Purkinje cell (primary cell): ENCODE measurements at places on chromosomes 13 and 19. TPM values are rescaled to one million over a fixed set of nuclear protein-coding genes. Genes with fewer than 3 reads are reported as not detected.

PLVAP gene
- not detected in 2 replicates for polyA plus RNA-seq

LYPD3 gene
- not detected in 2 replicates for polyA plus RNA-seq

SOX1 gene
- polyA plus RNA-seq: 1.7 and 2.4 TPM in 2 replicates

HCN2 gene
- 0.38 TPM in 1 of 2 replicates, not detected in the other for polyA plus RNA-seq

KLK3 gene
- not detected in 2 replicates for polyA plus RNA-seq

ZNF8 gene
- polyA plus RNA-seq: 0.55 and 1.3 TPM in 2 replicates

PCSK4 gene
- not detected in 2 replicates for polyA plus RNA-seq

IGFL1 gene
- not detected in 2 replicates for polyA plus RNA-seq

RNF113B gene
- polyA plus RNA-seq: 0.69 TPM in 1 of 2 replicates, not detected in the other

DPF1 gene
- 0.87 TPM in 1 of 2 replicates, not detected in the other for polyA plus RNA-seq

KLK4 gene
- polyA plus RNA-seq: not detected in 2 replicates

FUT2 gene
- polyA plus RNA-seq: 0.13 and 0.17 TPM in 2 replicates

CAMSAP3 gene
- 0.78 and 0.88 TPM in 2 replicates for polyA plus RNA-seq

USHBP1 gene
- not detected in 2 replicates for polyA plus RNA-seq

MAST1 gene
- polyA plus RNA-seq: 2.5 and 5.0 TPM in 2 replicates

ZNF682 gene
- polyA plus RNA-seq: 23.3 and 31.9 TPM in 2 replicates

STOML3 gene
- polyA plus RNA-seq: not detected in 2 replicates

CBY2 gene
- polyA plus RNA-seq: not detected in 2 replicates

PTPRS gene
- polyA plus RNA-seq: 0.60 and 0.86 TPM in 2 replicates

ONECUT3 gene
- polyA plus RNA-seq: not detected in 2 replicates

PABPC3 gene
- 0.21 and 1.1 TPM in 2 replicates for polyA plus RNA-seq

SYNE4 gene
- 3.4 and 4.6 TPM in 2 replicates for polyA plus RNA-seq

LILRB4 gene
- polyA plus RNA-seq: not detected in 2 replicates

SRRM5 gene
- not detected in 2 replicates for polyA plus RNA-seq

WDR88 gene
- polyA plus RNA-seq: not detected in 2 replicates

PSPN gene
- polyA plus RNA-seq: 0.35 TPM in 1 of 2 replicates, not detected in the other

MTUS2 gene
- 10.3 and 14.4 TPM in 2 replicates for polyA plus RNA-seq

SMIM44 gene
- not detected in 2 replicates for polyA plus RNA-seq

GAMT gene
- 9.0 TPM in 2 replicates for polyA plus RNA-seq

ADM5 gene
- polyA plus RNA-seq: 0.71 and 1.7 TPM in 2 replicates

DACT3 gene
- polyA plus RNA-seq: 3.3 and 7.1 TPM in 2 replicates

ZNF30 gene
- polyA plus RNA-seq: 4.4 and 4.6 TPM in 2 replicates

LPAR2 gene
- 0.40 TPM in 1 of 2 replicates, not detected in the other for polyA plus RNA-seq

FOSB gene
- not detected in 2 replicates for polyA plus RNA-seq

FGF14 gene
- polyA plus RNA-seq: 50.7 and 84.0 TPM in 2 replicates

DACH1 gene
- polyA plus RNA-seq: 57.9 and 62.9 TPM in 2 replicates

TICAM1 gene
- polyA plus RNA-seq: 0.20 and 1.4 TPM in 2 replicates

ZNF506 gene
- 28.5 and 42.8 TPM in 2 replicates for polyA plus RNA-seq

LIM2 gene
- not detected in 2 replicates for polyA plus RNA-seq

CACNG7 gene
- polyA plus RNA-seq: 1.7 and 1.8 TPM in 2 replicates

CALM3 gene
- 322 and 421 TPM in 2 replicates for polyA plus RNA-seq

FXYD3 gene
- 0.67 and 3.5 TPM in 2 replicates for polyA plus RNA-seq

CYP2A6 gene
- not detected in 2 replicates for polyA plus RNA-seq
